ENCODE measurements at places on chromosomes 16 and 17.

GRCh38 chr17:38918129-38918913, 7.1 kb upstream of the LASP1NB start:
- no peak for DNase-seq

DNA sequence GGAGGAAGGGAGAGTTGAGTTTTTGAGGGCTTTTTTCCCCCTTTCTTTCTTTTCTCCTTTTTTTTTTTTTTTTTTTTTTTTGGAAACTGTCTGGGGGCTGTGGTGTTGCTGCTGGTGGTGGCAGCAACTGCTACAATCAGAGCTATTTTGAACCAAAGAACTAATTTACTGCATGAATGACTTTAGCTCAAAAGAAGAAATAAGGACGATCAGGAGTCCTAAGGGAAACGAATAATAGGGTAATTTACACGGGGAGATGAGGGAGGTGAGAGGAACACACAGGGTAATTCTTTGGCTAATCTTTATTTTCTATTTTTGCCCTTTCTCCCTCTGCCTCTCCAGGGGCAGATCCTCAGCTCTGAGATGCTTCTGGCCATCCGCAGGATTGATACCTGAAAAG, 119.8 kb downstream of the TMEM132E start:
- DNase-seq = no peak

GRCh38 chr16:84548508-84548907, 44.0 kb upstream of the MEAK7 start:
- DNase-seq = no peak

GRCh38 chr17:17508646-17509591, 12.7 kb upstream of the RASD1 start:
- DNase-seq = no peak

DNA sequence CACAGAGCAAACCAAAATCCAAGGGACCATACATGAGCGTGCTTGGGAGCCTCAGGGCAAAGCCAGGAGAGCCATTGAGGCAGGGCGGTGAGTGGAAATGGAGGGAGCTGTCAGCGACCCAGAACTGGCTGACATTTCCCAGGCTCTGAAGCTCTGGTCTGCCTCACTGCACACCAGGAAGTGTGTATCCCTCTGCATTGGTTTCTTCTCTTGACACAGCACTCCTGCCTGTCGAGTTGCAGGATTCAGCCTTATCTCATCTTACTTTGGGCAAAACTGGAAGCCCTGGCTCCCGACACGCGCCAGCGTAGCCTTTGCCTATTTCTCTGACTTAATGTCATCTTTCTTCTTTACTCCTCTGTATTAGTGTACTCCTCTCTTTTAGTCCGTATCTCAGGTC, 144.7 kb upstream of the HS3ST3A1 start:
- DNase-seq = no peak

GRCh38 chr16:84308120-84308519, 13.4 kb downstream of the WFDC1 start:
- DNase-seq = no peak

- DNase-seq = no peak
Observed at GRCh38 chr17:30360086-30360808, 18.5 kb upstream of the CPD start.

GRCh38 chr17:63295839-63296590, 150.1 kb downstream of the CYB561 start:
- no peak for DNase-seq

- DNase-seq = no peak
Observed at GRCh38 chr16:85729452-85730185, 21.3 kb downstream of the C16orf74 start.

DNA sequence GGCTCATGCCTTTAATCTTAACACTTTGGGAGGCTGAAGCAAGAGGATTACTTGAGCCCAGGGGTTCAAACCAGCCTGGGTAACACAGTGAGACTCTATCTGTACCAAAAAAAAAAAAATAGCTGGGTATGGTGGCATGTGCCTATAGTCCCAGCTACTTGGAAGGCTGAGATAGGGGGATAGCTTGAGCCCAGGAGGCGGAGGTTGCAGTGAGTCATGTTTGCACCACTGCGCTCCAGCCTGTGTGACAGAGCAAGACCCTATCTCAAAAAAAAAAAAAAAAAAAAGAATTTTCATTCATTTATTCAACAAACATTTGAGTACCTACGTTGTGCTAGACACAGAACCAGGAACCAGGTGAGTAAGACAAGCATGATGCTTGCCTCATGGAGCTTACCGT, 73.6 kb upstream of the MRTFB start:
- DNase-seq = no peak

DNA sequence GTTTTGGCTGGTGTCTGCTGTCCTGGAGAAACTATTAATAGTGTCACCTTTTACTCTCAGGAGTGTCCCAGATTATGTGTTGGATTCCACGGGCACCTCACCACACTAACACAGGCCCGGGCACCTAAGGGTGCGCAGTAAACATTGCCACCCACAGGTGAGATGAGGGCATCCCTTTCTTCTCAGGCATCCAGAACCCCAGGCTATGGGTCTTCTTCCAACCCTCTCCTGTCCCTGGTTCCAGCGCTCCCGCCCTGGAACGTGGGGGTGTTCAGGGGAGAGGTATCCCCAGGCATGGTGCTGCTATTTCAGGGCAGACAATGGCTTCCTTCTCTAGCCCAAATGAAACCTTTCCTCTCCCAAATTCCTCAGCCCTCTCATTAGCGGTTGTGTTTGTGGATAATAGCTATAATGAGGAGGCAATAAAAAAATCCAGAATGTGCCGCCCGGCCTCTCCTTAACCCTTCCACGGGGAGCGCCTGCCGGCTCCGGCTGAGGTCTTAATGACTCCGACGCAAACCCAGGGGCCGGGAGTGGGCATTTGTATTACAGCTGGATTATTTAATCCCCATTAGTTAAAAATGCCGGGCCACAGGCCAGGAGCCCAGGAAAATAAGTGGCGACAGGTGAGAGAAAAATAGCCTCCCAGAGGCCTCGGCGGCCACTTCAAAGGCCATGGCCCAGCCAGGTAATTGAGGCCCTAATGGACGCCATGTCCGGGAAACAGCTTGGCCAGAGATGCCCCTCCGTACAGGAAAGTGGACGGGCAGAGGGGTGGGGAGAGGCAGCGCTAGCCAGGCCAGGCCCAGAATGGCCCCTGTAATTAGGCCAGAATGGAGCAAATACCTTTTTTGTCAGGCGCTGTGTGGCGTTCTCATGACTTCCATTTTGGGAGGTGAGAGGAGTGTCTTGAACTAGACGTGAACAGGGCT, 102.8 kb downstream of the IRX5 start:
- no peak for DNase-seq

- no peak for DNase-seq
Observed at GRCh38 chr16:85422632-85423550, 190.2 kb upstream of the GSE1 start.

- DNase-seq = no peak
Observed at GRCh38 chr17:55409030-55409800, 12.4 kb downstream of the MMD start.

DNA sequence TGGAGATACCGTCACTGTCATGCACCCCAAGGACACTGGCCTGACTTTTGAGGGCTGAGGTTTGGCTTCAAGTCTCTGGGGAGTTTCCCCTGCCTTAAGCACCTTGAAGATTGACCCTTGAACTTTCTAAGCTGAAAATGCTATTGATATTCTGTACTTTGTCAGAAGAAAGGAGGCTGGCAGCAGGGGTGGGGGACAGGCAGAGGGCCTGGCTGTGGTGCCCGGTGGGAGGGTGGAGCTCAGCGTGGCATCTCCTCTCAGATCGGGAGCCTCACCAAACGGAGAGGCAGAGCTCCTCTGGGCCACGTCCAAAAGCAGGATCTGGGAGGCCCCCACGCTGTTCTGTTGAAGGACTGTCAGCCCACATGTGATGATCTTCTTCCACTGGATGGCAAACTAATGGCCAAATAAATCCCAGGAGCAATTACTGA, 305.2 kb upstream of the IRX3 start:
- no peak for DNase-seq

DNA sequence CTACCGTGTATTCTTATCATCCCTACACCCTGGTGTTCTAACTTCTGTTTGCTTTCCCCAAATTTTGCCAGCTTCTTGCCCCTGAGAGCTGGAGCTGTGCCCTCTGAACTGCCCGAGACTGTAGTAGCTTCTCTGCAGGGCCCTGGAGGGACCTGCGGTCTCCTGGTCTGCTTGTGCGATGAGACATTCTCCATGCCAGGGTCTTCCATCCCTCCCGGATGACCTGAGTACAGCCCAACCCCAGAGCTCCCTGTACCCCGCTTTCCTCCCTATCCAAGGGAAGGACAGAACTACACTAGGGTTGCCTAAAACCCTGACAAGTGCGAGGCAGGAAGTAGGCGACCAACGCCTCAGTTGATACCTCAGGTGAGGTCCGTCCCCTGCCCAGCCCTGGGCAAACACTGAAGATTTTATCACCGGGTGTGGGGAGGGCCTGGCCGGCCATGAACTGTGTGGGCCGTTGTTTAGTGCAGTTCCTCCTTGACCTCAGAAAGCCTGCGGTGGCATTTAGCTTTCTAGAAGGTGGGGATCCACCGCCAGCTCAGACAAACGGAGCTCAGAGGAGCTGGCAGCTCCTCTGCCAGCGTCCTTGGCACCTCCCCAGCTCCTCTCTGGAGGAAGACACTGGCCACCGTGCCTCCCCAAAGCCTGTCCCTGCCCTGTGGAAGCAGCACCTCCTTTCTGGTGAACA, 13.7 kb downstream of the CANT1 start:
- DNase-seq = no peak

GRCh38 chr16:57642160-57643135, 14.0 kb downstream of the ADGRG1 start:
- DNase-seq = no peak

- DNase-seq = no peak
Observed at GRCh38 chr17:19759568-19760549, 11.8 kb upstream of the ALDH3A1 start.

- DNase-seq = no peak
Observed at GRCh38 chr16:62130101-62130500, 93.9 kb upstream of the CDH8 start.

GRCh38 chr17:43766413-43767052, 7.9 kb upstream of the SOST start:
- DNase-seq = peak; percentile 26

- no peak for DNase-seq
Observed at GRCh38 chr16:81748476-81749198, 30.5 kb upstream of the PLCG2 start.

GRCh38 chr17:12395733-12396354, 269.8 kb upstream of the MYOCD start:
- no peak for DNase-seq

GRCh38 chr17:2215616-2216364, 87.8 kb downstream of the SMG6 start:
- DNase-seq = no peak

- DNase-seq = no peak
Observed at GRCh38 chr17:64500862-64501765, 4.3 kb upstream of the POLG2 start.

- no peak for DNase-seq
Observed at GRCh38 chr16:1426734-1427471, 4.0 kb upstream of the PERCC1 start.

DNA sequence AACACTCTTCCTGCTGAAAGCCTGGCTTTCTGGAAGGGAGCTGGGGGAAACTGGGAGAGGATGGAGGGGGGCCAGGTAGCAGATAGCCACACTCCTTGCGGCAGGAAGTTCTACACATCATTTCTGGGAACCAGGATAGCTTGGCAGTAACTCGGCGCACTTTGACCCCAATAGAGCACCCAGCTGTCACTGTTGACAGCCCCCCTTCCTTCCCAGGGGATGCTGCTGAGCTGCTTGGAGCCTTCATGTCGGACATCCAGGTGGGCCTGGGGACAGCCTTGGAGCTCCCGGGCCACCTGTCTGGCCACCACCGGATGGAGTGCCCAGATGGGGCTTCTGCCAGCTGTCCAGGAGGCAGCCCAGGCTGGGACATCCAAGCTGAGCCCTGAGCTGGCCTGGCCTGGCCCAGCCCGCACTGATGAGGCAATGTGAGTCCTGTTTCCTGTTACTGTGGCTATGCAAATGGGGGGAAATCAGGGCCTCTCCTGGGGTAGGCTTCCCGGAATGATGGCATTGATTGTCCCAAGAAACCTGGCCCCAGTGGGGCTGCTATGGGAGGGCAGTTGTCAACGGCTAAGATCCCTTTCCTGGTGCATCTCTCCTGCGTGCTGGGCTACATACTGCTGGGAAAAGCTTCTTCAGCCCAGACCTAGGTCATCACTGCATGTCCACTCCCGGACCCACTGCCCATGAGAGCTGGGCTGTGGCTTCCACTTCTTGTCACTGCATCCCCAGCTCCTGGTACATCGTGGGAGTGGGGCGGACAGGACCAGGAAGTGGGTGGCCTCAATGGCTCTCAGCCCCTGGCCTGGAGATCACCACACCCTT, 50.0 kb downstream of the SOCS1 start:
- DNase-seq = no peak

- DNase-seq = no peak
Observed at GRCh38 chr17:67047382-67047781, 3.0 kb downstream of the CACNG1 start.

DNA sequence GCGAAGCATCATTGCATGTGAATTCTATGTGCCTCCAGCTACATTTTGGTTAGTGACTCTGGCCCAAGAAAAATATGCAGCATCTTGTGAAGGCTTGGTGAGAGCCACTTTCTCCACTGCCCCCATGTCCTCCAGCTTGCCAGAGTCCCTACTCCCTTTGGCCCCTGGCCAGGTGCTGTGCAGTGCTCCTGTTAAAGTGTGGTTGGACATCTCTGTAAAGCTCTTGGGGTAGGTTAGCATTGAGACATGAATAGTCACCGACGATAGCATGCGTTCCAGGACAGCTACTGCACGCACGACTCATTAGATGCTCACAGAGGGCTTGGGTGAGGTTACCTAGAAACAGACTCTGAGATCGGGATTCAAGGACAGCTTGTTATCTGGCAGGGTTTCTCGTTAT, 48.6 kb downstream of the FOXL1 start:
- no peak for DNase-seq

- DNase-seq = no peak
Observed at GRCh38 chr16:12617401-12617819, 186.3 kb downstream of the CPPED1 start.

GRCh38 chr16:89986600-89986999, 32.7 kb downstream of the DBNDD1 start:
- DNase-seq = no peak

- DNase-seq = no peak
Observed at GRCh38 chr17:45366691-45367090, 49.9 kb upstream of the MAP3K14 start.

DNA sequence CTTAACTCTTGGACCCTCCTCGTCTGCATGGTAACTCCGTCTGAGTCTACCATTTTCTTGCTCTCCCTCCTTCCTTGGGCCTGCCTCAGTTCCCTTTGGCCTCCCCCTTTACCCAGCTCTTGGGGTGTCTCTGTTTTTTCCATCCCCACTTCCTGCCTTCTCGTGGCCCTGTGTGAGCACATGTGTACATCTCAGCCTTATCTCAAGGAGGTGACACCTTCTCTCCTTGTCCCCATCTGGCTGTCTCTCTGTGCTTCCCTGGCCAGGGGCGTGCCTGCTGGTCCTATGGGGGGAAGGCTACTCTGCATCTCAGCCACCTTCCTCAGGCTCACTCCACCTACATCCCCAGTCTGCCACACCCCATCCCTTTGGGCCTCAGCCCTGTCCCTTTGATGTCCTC, 6.6 kb downstream of the CTF1 start:
- DNase-seq = no peak

- no peak for DNase-seq
Observed at GRCh38 chr16:9072806-9073341, 18.6 kb upstream of the HAPSTR1 start.

- DNase-seq = no peak
Observed at GRCh38 chr16:6484081-6484480, 848.6 kb upstream of the RBFOX1 start.

- no peak for DNase-seq
Observed at GRCh38 chr17:297758-298157, 54.8 kb downstream of the RPH3AL start.

- no peak for DNase-seq
Observed at GRCh38 chr17:49580055-49580721, 4.5 kb downstream of the NXPH3 start.

GRCh38 chr16:5166486-5166885, 68.9 kb upstream of the EEF2KMT start:
- no peak for DNase-seq

Data from cerebellar nuclear complex (tissue), 1 donor.